SK-MEL-5 (cell line): ENCODE measurements at places on chromosomes 2 and 18. TPM values are rescaled to one million over a fixed set of nuclear protein-coding genes. Genes with fewer than 3 reads are reported as not detected.

The CD8B gene
- total RNA-seq = not detected in 2 replicates

The AFF3 gene
- 2.8 and 4.2 TPM in 2 replicates for total RNA-seq

The MOB1A gene
- total RNA-seq = 118 and 132 TPM in 2 replicates

The CCDC141 gene
- 0.13 TPM in 1 of 2 replicates, not detected in the other for total RNA-seq

The GFPT1 gene
- 34.8 and 38.1 TPM in 2 replicates for total RNA-seq

The FAM237A gene
- not detected in 2 replicates for total RNA-seq

The TMEM163 gene
- 0.05 TPM in 1 of 2 replicates, not detected in the other for total RNA-seq

The SLC35F6 gene
- total RNA-seq = 110 and 113 TPM in 2 replicates

The CD207 gene
- 0.08 TPM in 1 of 2 replicates, not detected in the other for total RNA-seq

The DNAH7 gene
- 0.37 and 0.45 TPM in 2 replicates for total RNA-seq

The SCYGR2 gene
- not detected in 2 replicates for total RNA-seq

The KYNU gene
- 142 and 165 TPM in 2 replicates for total RNA-seq

The LBX2 gene
- 7.7 and 14.9 TPM in 2 replicates for total RNA-seq

The SFT2D3 gene
- total RNA-seq = 6.5 and 9.7 TPM in 2 replicates
